ENCODE measurements at places on chromosomes 6 and 20. TPM values are rescaled to one million over a fixed set of nuclear protein-coding genes. Genes with fewer than 3 reads are reported as not detected.

GRCh38 chr6:145155411-145155810 is 579.9 kb downstream of the EPM2A start:
- DNase-seq, result no peak

GRCh38 chr20:4545526-4545925 is 176.2 kb upstream of the PRND start:
- no peak for DNase-seq

DNA sequence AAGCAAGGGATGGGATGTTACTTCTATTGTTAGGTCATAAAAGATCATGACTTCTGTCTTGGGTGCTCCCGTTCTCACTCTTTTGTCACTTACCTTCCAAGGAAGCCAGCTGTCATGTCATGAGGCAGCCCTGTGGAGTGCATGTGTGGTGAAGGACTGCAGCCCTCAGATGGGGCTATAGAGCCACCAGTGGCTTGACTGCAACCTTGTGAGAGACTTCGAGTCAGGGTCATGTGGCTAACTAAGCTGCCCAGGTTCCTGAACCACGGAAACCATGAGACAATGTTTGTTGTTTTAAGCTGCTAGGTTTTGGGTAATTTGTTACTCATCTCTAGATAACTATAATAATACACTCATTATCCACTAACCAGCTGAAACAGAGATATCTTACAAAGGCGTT is 477.1 kb downstream of the BTBD3 start:
- DNase-seq, result no peak

GRCh38 chr6:125859727-125860126 is 69.0 kb downstream of the NCOA7 start:
- no peak for DNase-seq

DNA sequence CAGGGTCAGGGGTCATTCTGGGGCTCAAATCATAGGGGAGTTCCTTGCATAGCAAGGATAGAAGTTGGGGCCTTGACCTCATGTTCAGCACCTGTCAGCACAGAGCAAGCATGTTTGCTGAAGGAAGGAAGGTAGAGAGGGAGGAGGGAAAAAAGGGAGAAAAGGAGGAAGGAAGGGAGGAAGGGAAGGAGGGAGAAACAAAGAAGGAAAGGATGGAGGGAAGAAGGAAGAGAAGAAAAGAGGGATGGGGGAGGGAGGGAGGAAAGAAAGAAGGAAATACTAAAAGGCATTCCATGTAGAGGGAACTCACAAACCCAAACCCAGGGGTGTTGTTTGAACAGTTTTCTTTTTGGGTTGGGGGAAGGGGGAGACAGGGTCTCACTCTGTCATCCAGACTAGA is 80.1 kb downstream of the DLGAP4 start:
- DNase-seq, result no peak

DNA sequence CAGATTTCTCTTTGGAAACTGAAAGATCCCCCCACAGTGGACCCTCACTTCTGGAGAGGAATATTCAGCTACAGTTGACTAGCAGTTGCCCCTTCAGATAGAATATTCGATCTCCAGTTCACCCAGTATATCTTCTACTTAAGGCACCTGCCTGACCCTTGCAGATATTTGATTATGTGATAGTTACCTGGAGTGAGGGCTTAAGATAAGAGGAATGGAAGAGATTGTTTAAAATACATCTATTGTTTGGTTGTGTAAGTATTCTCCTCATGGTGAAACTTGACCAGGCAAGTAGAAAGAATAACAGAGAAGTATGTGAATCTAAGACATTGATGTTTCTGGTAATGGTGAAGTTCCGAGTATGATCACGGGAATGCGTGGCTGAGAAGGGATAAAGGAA is 1.6 kb upstream of the ZCCHC3 start:
- DNase-seq, result no peak

The SCRT2 gene
- polyA plus RNA-seq, result 0.04 TPM

The RWDD1 gene
- polyA plus RNA-seq, result 78.3 TPM

Measured in right renal pelvis (tissue), 4 donors.